ENCODE measurements at places on chromosomes 3 and 15.

DNA sequence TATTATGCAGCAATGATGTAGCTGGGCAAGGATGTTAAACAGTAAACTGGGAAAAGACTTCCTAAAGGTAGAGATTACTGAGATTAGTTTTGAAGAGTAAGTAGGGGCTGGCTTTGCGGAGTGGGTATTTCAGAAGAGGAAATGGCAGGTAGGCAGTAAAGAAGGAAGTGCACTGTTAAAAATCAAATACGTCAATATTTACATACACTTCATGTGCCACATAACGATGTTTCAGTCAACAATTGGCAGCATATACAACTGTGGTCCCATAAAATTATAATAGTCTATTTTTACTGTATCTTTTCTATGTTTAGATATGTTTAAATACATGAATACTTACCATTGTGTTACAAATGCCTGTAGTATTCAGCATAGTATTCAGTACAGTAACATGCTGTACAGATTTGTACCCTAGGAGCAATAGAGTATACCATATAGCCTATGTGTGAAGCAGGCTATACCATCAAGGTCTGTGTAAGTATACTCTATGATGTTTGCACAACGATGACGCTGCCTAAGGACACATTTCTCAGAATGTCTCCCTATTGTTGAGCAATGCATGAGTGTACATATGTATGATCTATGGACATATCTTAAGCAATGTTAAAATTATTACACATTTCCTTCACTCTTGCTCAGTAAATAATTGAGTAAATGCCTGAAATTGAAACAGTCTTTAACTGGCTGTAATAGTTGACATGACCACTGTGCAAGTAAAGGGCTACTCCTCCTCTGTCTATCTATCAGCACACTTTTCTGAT is 196.7 kb downstream of the ISL2 start:
- no peak for DNase-seq

- DNase-seq, result no peak
Measured at GRCh38 chr3:186967686-186968085, 37.4 kb downstream of the ST6GAL1 start.

GRCh38 chr3:143814443-143814889 is 33.8 kb downstream of the SLC9A9 start:
- no peak for DNase-seq

DNA sequence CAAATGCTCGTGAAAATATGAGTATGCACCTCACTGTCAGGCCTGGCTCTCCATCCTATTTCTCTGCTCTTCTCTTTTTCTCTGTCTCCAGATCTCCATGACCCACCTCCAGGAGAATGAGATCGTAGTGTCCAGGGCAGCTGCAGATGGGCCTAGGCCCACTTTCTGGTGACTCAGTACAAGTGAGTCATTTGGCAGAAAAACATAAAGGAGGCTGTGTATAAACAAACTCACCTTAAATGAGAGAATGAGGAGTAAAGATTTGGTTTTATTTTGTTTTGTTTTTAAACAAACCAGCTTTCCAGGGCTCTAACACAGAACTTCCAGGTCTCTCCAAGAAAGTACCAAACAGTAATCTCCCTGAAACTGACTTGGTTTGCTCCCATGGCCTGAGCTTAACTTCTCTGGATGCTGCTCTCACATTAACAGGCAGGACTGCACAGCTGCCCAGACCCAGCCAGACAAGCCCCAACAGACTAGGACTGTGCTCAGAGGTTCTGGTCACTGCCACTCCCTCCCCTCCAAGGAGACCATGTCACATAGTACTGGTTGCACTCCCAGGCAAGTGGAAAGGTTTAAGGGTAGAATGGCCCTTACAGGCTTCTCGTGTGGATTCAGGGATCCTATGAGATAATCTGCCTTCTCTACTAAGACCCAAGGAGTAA is 1.5 kb upstream of the HEG1 start:
- DNase-seq, result no peak

GRCh38 chr3:60399292-60399691 is 852.0 kb downstream of the FHIT start:
- no peak for DNase-seq

GRCh38 chr3:49916686-49917085 is 12.9 kb downstream of the MON1A start:
- no peak for DNase-seq

DNA sequence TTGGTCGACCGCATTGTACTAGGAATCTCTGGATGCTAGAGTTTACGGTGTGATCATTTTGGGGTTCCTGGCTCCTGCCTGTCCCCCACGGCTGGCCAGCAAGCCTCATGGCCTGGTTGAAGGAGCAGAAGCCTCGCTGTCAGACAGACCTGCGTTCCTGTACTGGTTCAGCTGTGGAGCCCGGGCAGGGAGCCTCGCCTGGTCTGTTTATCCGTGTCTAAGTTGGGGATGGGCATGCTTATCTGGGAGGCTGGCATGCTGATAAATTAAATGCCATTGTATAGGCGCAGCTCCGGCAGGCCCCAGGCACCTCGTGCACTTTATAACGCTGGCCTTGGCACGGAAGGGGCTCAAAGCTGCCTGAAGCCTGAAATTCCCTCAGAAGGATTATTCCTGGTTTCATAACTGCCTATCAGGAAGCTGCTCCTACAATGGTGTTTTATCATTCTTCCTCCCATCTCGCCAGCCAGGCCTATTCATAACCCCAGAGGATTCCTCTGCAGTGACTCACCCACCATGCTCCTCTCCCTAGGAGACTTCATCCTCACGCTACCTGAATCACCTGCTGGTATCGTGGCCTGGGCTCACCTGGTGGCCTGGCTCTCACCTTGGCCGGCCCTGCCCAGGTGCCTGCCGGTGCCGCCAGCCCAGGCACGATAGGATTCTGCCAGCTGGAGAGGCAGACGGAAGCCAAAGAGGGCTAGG is 110.9 kb downstream of the ASB7 start:
- no peak for DNase-seq

- no peak for DNase-seq
Measured at GRCh38 chr3:127041264-127041820, 58.4 kb downstream of the PLXNA1 start.
